ENCODE measurements at places on chromosomes 2 and 18. TPM values are rescaled to one million over a fixed set of nuclear protein-coding genes. Genes with fewer than 3 reads are reported as not detected.

ANXA4 gene
- total RNA-seq = 19.8 TPM

DNA sequence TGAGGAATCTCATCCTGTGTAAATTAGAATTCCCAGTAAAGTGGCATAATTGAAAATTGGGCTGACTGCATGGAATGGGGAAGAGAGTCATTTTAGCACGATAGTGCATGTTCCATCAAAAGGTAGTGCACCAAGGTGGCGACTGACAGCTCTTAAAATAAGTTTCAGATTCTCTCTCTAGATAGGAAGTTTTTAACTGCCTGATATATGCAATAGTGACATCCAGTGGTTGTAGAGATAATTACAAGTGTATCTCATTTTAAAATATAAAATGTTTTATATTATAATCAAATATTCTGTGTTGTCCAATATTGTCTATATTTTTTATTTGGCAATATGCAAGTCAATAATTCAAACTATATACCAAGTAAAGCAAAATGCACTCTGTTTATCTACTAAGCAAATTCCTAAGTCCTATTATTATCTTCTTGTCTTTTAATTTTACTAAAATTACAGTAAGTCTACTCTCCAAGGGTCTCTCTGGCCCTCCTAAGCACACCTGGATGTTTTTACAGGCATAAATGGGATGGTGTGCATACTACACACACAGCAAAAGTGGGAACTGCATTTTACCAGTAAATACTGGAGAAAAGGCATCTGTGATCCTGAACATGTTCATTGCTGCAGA is 397.7 kb upstream of the HNRNPA3 start:
- H3K4me1 ChIP-seq = peaks cover 8% of the 10 kb centered on the region
- H3K27ac ChIP-seq = no peak overlapping the region
- no peaks in the 10 kb centered on the region for H3K27me3 ChIP-seq
- no peak for DNase-seq

STK11IP gene
- total RNA-seq = 29.7 TPM

GRCh38 chr18:34802959-34803358 is 92.9 kb downstream of the DTNA start:
- DNase-seq = no peak
- H3K27ac ChIP-seq = no peak overlapping the region
- no peaks in the 10 kb centered on the region for H3K27me3 ChIP-seq
- H3K4me1 ChIP-seq = peaks cover 5% of the 10 kb centered on the region
- H3K36me3 ChIP-seq = no peaks in the 10 kb centered on the region
- H3K4me3 ChIP-seq = no peak overlapping the region

SLC16A14 gene
- total RNA-seq = 26.7 TPM

C2orf92 gene
- total RNA-seq = 9.2 TPM

ACADL gene
- total RNA-seq = 4.8 TPM

- no peak overlapping the region for H3K4me3 ChIP-seq
- H3K4me1 ChIP-seq = peaks cover 16% of the 10 kb centered on the region
- H3K36me3 ChIP-seq = no peaks in the 10 kb centered on the region
- no peaks in the 10 kb centered on the region for H3K27me3 ChIP-seq
Observed at GRCh38 chr2:29578084-29578598, 343.2 kb downstream of the ALK start.

DNA sequence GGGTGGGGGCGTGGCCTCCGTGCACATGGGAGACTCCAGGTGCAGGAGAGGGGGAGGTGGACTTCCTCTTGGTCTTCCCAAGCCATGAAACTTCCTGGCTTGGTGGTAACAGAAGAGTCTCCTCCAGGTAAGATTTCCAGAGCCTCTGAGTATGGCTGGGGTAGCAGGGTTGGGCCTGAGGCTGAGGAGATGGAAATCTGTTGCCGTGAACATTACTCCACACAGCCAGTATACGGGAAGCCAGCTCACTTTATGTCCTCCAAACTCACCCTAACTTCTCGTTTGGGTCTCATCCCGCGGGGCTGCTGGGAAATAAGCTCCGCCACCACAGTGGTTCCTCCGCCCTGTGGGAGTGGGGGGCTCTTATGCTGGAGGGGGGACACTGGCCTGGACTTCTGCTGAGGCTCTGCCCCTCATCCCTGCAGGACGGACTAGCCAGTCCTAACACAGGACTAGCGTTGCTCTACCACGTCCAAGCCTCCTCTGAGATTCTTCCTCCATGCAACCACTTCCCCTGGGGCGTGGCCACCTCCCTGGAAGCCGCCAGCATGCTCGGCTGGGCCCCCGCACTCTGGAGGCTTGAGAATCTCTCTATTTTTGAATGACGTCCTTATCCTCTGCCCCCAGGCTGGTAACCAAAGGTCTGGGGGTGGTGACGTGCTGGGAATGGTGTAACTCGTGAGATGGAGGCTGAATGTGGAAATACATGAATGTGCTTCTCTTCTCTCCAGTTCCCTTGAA is 777 bp upstream of the RAB17 start:
- DNase-seq = no peak
- no peaks in the 10 kb centered on the region for H3K27me3 ChIP-seq
- H3K4me1 ChIP-seq = peaks cover 18% of the 10 kb centered on the region
- H3K36me3 ChIP-seq = no peaks in the 10 kb centered on the region
- H3K27ac ChIP-seq = no peak overlapping the region

- H3K4me1 ChIP-seq = peaks cover 20% of the 10 kb centered on the region
- no peak overlapping the region for H3K27ac ChIP-seq
- no peak for DNase-seq
- no peaks in the 10 kb centered on the region for H3K36me3 ChIP-seq
- H3K27me3 ChIP-seq = no peaks in the 10 kb centered on the region
Observed at GRCh38 chr18:37457341-37457740, 108.3 kb downstream of the CELF4 start.

GRCh38 chr18:65791719-65792118 is 40.9 kb downstream of the CDH7 start:
- no peaks in the 10 kb centered on the region for H3K27me3 ChIP-seq
- H3K4me3 ChIP-seq = no peak overlapping the region
- H3K4me1 ChIP-seq = no peaks in the 10 kb centered on the region
- no peaks in the 10 kb centered on the region for H3K36me3 ChIP-seq
- no peak overlapping the region for H3K27ac ChIP-seq

DNA sequence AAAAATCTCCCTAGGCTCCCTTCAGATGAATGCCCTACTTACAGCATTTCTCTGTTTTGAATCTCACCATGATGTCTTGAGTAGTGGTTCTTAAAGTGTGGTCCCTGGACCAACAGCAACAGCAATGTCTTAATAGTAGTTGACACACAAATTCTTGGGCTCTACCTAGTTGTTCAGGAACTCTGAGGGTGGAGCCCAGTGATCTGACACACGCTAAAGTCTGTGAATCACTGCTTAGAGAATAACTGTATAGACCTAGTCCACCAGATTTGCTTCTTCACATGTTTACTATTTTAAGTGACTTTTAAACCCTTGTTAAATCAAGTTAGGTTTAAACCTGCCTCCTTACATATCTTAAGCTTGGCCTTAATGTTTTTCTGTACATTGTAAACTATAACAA is 47.6 kb upstream of the ARHGAP15 start:
- H3K4me3 ChIP-seq = no peak overlapping the region
- no peak for DNase-seq

DNA sequence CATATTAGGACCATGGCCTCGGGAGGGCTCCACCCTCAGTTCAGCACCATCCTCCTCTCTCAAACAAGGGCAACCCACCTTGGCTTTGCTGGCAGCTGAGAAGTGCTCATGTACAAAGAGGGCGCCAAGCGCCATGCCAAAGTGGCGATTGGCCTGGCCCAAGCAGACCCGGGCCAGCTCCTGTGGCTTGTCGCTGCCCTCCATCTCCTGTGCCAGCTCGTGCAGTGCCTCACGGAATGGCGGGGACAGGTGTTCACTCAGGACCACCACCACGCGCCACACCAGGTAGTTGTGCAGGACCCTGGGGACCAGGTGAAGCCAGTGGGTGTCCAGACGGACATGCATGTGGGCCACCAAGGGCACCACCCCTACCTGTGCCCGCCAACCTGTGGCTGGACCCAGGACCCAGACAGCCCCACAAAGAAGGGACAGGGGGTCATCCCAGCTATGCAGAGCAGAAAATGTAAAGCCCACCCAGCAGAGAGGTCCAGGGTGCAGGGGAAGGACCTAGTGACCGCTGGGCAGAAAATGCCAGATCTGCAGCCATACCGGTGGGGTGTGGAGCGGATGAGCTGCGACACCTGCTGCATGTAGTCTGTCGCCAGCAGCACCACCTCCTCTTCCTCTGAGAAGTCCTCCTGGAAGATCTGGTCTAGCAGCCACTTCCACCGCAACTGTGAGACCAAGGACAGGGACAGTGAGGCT is 3.6 kb downstream of the ECEL1 start:
- no peak for DNase-seq
- H3K36me3 ChIP-seq = peaks cover 29% of the 10 kb centered on the region
- H3K4me3 ChIP-seq = no peak overlapping the region
- H3K4me1 ChIP-seq = peaks cover 27% of the 10 kb centered on the region
- no peak overlapping the region for H3K27ac ChIP-seq

- peaks cover 6% of the 10 kb centered on the region for H3K36me3 ChIP-seq
- no peaks in the 10 kb centered on the region for H3K4me1 ChIP-seq
- no peaks in the 10 kb centered on the region for H3K27me3 ChIP-seq
- no peak overlapping the region for H3K27ac ChIP-seq
- H3K4me3 ChIP-seq = no peak overlapping the region
- no peak for DNase-seq
Observed at GRCh38 chr18:36628435-36629137, 200.2 kb downstream of the TPGS2 start.

ALLC gene
- 2.3 TPM for total RNA-seq

DNA sequence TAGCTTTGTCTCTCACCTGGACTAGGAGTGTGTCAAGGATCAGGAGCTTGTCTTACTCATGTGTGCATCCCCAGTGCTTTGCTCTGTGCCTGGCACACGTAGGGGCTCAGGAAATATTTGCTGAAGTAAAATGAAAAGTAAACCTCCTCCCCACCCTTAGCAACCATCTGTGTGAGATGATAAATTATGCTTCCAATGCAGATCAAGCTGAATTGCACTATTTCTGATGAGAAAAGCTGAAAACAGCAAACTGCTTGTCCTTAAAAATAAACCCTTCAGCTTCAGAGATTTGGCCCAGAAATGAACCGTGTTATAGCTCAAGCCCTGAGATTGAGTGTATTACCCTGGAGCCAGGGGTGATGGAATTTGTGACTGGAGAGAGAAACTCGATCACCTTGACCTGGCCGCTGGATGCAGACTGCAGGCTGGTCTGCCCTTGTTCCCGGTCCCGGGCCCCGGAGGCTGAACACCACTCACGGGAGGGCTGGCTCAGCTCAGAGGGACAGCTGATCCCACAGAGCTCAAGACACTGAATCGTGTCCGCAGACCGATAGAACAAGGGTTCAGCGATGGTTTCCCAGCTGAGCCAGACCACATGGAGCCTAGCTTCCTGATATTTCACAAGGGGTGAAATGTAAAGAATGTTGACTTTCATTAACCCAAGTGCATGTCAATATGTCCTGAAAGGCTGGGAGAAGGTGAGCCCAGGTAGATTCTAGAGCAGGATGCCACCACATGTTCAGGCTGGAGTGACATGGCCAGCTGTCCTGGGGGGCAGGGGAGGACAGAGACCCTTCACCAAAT is 50.5 kb downstream of the DDX1 start:
- DNase-seq = no peak
- H3K27ac ChIP-seq = no peak overlapping the region
- no peak overlapping the region for H3K4me3 ChIP-seq
- no peaks in the 10 kb centered on the region for H3K27me3 ChIP-seq

RAMP1 gene
- 36.6 TPM for total RNA-seq

- no peaks in the 10 kb centered on the region for H3K4me1 ChIP-seq
- H3K4me3 ChIP-seq = no peak overlapping the region
- DNase-seq = no peak
Observed at GRCh38 chr2:144183727-144184126, 336.2 kb downstream of the ZEB2 start.
